Muscle of back (tissue), 13 donors: ENCODE measurements at places on chromosomes 11 and 22. TPM values are rescaled to one million over a fixed set of nuclear protein-coding genes. Genes with fewer than 3 reads are reported as not detected.

DAGLA gene
- polyA plus RNA-seq: 4.8 TPM

CCDC73 gene
- polyA plus RNA-seq: 0.07 TPM

OR52N4 gene
- not detected for polyA plus RNA-seq

TAGLN gene
- polyA plus RNA-seq: 89.3 TPM

USH1C gene
- polyA plus RNA-seq: 0.27 TPM

IGLL1 gene
- polyA plus RNA-seq: 0.84 TPM

OR8B8 gene
- not detected for polyA plus RNA-seq

- no peak for DNase-seq
Observed at GRCh38 chr22:16970446-16970845, 37.6 kb downstream of the GAB4 start.

DNA sequence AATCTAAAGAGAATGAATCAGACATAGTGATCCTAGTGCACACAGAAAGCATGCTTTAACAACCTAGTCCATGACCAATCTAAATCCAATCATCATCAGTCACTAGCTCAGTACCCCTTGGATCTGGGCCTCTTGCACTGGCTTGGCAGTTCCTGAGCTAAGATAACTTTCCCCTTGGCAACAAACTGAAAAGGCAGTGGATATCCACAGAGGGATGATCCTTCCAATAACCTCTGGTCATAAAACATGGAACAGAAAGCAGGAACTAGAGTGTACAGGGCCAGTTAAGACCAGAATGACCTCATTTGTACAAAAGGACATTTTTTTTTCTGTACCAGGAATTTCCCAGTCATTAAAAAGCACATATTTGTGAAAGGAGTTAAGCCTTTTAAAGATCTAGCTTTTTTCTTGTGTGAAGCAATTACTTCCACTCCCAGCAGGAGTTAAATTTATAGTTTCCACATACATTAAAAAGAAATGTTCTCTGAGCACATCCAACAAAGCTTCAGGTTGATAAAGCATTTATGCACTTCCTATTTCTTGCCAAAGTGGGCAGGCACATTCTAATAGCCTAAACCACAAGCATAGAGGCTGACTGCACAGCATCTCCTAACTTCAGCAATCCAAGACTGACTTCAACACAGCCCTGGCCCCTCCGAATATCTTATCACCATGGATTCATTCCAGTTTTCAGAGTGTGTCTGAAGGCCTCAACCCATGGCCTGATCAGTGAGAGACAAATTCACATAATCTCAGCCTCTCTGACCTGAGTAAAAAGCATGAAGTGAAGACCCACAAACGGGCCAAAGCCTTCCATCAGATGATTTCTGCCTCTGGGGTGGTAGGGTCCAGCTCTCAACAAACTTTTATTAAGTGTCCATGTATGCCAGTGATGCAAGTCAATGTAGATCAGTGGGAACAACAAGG, 29.9 kb downstream of the GUCY1A2 start:
- DNase-seq: peak; percentile 61

DNA sequence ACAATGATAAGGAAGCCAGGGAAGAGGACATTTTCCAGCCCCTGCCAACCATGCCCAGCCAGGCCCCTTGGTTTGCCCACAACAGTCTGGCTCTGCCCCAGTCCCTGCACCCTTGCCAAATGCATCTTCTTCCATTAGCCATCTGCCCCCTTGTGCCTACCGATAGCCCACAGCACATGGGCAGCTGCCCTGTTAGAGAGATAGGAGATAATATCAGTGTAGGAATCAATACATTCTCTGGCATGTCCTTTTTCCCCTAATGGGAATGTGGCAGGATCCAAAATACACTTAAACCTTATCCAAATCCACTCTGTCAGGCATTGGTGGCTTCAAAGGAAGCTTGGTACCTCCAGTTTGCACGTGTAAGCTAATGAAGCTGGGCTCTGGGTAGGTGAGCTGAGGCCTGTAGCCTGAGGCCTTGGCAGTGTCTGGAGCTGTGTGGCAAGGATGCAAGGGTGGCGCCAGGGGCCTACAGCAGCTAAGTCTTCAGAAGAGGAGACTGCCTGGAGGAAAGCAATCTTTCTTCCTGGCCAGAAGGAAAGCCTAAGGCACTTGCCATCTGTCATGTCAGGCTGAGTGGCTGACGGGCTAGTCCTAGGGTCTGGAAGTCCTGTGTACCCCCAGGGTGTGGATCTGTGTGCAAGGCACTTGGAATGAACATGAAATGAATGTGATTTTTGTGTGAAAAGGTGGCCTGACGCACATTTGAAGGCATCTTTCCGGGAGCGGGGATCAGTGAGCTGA, 164.2 kb upstream of the TBCEL start:
- no peak for DNase-seq

DNA sequence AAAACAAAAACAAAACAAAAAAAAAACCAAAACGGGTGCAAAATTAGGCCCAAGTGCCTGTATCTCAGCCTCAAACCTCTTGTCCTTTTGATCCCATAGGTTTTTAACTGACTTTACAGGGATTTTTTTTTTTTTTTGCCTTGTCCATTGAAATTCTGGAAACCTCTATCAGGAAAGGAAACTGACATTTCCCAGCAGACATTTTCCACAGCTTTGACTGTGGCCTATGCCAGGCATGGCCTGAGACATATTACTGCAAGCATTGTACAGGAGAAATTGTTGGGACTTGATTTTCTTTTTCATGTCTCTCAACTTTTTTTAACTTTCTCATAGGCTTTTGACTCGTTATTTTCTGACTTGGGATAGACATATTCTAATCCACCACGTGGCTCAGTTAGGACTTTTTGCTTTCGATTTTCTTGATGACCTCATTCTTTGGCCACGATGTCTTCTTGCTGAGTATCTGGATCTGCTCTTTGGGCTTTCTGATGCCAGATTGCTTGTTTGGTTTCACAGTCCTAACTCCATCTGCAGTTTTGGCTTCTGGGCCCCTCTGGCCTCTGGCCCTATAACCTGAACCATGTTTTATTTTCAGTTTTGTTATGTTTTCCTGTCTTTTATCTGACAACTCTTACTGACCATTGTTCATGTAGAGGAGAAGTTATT, 336.1 kb upstream of the C11orf87 start:
- peak; percentile 46 for DNase-seq

- no peak for DNase-seq
Observed at GRCh38 chr11:66864924-66865697, 8.2 kb downstream of the LRFN4 start.

DNA sequence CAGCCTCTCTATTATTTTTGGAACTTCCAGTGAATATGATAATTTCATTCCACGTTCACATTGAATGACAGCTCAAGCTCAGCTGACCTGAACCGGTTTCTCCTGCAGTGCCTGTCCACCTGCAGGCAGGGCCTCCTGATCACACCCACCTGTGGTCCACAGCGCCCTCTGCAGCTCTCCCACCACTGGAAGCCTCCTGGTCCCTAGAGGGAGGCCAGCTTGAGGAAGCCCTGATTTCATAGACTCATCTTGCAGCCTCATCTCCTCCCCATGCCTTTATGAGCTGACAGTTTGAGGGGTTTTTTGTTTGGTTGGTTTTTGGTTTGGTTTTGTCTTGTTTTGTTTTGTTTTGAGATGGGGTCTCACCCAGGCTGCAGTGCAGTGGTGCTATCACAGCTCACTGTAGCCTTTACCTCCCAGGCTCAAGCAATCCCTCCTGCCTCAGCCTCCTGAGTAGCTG, 29.9 kb upstream of the MALAT1 start:
- no peak for DNase-seq

- DNase-seq: no peak
Observed at GRCh38 chr22:36554098-36554497, 25.1 kb upstream of the EIF3D start.

DNA sequence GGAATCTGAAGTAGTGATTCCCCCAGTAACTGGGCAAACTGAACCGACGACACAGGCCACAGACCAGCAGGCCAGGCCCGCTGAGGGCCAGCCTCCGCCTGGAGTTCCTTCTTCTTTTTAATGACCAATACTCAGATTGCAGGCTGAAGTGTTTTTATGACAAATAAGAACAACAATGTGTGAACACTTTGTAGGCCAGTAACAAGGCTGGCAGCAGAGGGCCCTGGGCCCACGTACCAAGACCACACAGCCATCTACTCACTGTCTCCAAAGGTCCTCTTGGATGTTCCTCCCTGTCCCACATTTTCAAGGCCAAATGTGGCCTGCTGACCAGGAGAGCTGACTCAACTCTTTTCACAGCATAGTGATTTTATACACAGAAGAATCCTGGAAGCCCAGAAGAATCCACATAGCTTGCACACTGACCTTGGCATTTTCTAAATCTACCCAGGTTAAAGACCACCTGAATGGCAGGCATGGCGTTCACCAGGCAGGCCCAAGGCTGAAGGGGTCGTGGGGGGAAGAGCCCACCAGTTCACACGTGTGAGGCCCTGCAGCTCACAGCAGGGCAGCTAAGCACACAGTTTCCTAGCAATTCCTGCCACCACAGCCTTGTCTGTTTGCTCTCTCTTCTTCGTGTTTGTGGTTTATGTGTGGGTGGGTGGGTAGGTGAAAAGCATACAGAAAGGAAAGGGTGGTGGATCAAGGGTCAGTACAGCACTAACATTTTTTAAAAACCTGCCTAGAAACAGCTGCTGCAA, 13.3 kb downstream of the SMCO4 start:
- DNase-seq: no peak

- no peak for DNase-seq
Observed at GRCh38 chr22:29475550-29475949, 4.5 kb upstream of the NEFH start.
